ENCODE measurements at places on chromosomes 2 and 18.

DNA sequence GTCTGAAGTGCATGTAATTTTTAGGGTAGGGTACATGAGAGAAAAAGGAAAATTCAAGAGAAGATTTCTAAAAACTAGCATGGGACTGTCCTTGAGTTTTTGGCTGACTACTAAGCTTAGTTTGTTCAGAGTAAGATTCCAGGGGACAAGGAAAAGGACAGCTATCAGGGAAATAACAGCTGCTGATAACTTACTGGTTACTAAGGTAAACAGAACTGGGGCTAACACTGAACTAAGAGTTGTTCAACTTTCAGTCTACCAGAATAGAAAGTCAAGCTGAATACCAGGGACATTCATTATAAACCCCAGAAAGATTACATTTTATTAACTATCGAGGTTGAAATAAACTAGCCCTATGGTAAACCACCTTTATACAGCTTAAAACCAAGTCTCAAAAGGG lies 261.8 kb upstream of the CYRIA start:
- no peak for DNase-seq

DNA sequence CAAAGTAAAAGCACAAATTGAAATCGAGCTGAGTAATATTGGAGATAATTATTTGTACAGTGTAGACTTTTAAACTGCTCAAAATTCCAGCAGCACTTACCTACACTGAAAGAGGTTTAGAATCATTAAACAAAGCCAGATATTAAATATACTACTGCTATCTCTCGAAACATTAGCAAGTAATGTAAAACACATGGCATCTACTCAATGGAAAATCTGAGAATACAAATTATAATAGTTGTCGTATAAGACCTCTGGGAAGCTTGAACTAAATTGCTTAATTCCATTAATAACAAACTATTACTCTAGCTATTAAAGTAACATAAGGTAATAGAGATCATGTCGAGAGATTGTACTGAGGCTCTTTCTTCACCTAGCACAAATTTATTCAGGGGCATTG lies 108.9 kb downstream of the KLHL29 start:
- no peak for DNase-seq

DNA sequence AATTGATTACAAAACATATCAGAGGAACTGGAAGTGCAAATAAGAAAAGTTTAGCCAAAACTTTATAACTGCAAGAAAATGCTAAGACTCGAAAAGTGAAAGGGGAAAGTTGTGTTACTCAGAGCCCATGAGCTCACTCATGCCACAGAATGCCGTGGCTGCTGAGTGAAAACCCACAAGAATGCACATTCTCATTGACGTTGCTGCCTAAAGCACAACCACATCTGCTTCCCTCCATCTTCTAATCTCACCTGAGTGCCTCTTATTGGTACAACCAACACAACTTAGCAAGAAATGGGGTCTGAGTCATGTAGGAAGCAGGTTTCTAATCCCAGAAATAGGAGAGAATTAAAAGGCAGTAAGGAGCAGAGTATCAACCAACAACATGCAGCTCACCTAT lies 259.7 kb downstream of the LNPK start:
- DNase-seq, result peak; percentile 20

- DNase-seq, result no peak
These were observed 43.4 kb downstream of the ITGB6 start for GRCh38 chr2:160156665-160157064.

GRCh38 chr18:56487801-56488200 lies 150.6 kb downstream of the TXNL1 start:
- no peak for DNase-seq

GRCh38 chr2:86661333-86661732 lies 37.7 kb upstream of the RNF103 start:
- peak; percentile 9 for DNase-seq

- DNase-seq, result peak; percentile 40
These were observed 19.3 kb downstream of the RBMS1 start for GRCh38 chr2:160474319-160474645.

- peak; percentile 44 for DNase-seq
These were observed 716 bp upstream of the SLC39A10 start for GRCh38 chr2:195656161-195656858.

GRCh38 chr2:96396602-96397001 lies 61.0 kb downstream of the NCAPH start:
- DNase-seq, result no peak

GRCh38 chr18:23071285-23071684 lies 64.0 kb upstream of the CABLES1 start:
- no peak for DNase-seq

DNA sequence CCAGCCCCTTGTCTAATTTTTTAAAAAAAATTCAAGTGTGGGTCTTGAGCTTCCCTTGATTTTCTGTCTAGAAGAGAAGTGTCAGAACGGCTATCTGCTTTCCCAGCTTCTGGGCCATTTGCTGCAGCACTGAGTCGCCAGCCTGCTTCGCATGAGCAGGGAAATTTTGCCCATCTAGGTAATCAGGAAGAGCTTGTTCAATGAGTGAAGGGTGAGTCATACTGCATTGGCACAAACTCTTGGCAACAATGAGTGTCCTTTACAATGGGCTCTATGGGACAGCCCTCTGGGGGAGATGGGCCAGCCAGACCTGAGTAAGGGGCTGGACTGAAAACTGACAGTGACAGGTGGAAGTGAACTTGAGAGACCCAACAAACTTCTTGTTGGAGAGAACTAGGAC lies 2.4 kb upstream of the RNF144A start:
- no peak for DNase-seq

GRCh38 chr2:135679125-135679524 lies 62.5 kb upstream of the UBXN4 start:
- no peak for DNase-seq

DNA sequence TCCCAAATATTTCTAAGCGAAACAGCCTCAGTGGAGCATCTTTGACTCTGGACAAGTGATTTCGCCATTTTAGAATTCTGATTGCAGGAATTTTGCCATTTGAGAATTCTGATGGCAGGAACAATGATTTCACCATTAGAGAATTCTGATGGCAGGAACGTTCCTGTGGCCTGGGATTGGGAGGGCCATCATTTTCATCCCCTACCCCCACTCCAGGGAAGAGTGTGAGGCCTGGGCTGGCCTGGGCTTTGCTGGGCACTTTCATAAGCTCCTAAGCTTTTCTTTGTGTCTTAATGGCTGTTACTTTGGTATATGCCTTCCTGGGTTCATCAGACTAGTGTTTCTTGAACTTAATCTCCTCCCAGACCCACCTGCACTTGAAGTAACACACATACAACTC lies 129.3 kb upstream of the EPAS1 start:
- DNase-seq, result no peak

DNA sequence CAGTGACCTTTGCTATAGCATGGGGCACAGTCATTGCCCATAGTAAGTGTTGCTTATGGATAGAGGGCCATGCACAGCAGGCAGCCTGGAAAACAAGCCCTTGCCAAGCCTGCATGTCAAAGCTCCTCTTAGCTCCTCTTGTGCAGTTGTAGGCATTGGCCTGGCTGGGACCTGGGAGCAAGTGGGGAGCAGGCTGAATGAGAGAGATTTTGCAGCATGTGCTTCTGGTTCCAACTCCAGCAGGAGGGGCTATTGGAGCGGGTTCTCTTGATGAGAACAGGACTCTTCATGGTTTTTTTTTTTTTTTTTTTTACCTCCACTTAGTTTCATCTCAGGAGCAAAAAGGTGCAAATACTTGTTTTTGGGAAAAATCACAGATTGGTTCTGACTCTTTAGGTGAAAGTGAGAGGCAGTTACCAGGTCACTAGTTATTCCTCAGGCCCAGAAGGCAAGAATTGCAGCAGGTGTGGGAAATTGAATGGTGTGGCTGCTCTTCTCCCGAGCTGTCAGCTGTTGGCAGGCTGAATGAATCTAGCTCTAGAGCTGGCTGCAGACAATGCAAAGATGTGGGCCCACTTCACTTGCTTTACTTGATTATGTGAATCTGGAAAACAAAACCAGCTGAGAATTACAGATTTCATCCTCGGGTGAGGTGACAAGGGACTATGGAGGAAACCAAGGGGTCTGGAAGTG lies 95.9 kb downstream of the MAP4K4 start:
- DNase-seq, result peak; percentile 32

DNA sequence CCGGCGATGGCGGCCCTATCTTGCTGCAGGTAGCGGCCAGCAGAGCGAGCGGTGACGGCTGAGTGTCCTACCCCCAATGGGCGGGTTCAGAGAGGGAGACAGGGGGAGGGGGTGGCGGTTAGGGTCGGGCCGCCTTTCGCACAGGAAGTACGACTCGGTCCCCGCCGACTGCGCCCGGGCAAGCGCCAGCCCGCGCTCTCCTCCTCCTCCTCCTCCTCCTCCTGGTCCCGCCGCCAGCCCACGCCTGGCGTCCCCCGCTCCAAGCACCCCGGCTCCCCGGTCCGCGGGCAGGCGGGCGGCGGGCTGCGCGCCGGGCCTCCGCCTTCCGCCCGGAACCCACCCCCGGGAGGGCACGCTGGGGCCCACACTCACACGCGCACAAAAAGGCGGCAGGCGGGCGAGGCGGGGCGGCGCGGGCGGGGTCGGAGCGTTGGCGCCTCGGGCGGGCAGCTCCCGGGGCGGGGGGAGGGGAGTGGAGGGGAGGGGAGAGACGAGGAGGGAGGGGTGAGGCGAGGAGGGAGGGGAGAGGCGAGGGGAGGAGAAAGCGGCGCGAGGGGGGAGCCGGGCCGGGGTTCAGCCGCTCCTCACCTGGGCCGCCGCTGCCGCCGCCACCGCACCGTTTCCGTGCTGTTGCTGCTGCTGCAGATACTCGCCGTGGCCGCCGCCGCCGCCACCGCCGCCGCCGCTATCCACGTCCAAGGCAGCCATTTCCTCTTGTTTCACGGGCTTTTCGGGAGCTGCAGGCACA lies 1.2 kb downstream of the SP3 start:
- peak; percentile 90 for DNase-seq

DNA sequence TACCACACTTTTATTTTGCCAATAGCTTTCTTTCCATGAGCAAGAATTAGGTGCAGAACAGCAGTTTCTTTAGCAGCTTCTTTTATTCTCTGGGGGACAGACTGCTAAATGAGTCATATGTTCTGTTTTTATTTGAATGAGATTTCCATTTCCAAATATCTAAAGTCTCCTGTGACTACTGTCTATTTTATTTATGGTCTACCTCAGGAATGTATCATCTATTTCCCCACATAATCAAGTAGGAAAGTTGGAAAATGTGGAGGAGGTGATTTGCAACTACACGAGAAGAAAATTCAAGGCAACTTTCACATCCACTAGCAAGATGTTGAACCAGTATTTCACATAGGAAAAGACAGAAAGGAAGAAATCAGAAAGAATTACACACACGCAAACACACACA lies 139.9 kb upstream of the MEX3C start:
- no peak for DNase-seq

DNA sequence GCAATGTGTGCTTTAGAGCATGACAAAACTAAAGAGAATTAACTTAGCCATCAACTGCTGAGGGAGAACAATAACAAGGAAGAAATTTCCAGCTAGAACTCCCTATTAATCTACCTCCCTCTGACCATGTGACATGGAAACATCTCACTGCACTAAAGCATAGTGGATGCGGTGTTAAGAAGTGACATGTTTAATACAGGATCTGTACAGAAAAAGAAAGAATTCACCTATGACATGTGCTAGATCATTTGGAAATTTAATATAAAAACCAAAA lies 202.3 kb upstream of the KLHL14 start:
- no peak for DNase-seq

- DNase-seq, result no peak
These were observed 37.7 kb downstream of the NFATC1 start for GRCh38 chr18:79433431-79433830.

GRCh38 chr2:196481324-196481697 lies 158.2 kb upstream of the CCDC150 start:
- peak; percentile 44 for DNase-seq

- no peak for DNase-seq
These were observed 30.9 kb downstream of the METTL21A start for GRCh38 chr2:207594264-207594663.

DNA sequence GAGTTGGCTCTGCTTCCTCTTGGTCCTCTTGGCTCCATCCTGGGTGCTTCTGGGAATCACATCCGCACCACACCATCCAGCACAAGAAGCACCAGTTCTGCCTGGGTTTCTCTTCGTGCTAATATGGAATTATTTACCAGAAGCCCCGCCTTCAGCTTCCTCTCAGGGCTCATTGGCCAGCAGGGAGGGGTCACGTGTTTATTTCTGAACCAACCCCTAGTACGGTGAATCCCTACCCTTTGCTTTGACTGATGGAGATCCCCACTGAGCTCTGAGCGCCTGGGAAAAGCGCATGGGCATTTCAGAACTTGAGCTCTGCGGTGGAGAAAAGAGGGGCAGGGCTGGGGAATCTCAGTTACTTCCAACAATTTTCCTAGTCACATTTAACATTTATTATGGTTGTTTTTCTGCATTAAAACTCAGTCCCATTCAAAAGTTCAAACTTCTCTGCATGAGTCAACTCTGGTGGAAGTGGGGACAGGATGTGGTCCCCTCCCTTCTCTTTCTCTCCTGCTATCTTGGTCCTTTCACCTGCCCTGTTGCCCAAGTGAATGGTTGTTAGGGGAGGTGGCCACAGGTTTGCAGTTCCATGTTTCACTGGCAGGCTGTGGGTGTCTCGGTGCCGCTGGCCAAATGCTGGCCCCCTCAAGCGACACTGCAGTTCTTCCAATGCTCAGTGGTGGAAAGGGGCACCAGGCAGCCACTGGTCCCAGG lies 76.4 kb upstream of the TTC39C start:
- no peak for DNase-seq

DNA sequence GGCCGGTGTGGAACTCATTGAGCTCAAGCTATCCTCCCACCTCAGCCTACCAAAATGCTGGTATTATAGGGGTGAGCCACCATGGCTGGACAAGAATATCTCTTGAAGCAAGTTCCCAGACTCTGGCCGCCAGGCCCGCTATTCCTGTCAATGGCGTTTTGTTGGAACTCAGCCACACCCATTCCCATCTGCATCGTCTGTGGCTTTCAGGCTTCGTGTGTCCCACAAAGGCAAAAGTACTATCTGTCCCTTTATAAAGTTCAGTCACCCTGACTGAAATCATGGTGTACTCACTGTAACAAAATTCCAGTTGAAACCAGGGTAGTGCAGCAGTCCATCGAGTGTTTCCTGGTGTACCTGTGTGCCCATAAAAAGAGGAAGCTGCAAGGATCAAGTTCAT lies 96.7 kb downstream of the SH3BP4 start:
- DNase-seq, result no peak

DNA sequence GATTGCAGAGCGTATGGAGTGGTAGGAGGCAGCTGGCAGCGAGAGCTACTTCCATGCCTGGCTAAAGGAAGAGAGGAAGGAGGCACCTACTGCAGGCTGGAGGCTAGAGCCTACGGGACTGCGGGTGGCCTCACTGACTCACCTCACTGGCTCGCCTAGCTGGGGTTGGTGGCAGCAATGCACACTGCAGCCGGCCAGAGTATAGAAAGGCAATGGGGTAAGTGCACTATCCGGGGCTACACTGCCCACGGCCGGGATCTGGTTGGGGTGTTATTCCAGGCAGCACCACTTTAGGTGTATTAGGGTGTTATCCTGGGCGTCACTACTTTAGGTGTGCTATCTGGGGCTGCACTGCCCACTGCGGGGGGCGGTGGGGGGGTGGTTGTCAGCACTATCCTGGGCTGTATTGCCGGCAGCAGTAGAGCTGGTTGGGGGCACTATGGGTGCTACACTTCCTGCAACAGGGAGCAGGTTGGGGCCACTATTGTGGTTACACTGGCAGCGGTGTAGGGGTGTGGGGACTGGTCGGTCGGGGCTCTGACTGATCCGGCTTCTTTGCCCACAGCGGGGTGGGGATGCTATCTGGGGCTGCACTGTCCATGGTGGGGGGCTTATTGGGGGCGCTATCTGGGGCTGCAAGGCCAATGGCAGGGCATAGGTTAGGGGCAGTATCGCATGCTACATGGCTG lies 33.3 kb upstream of the ANKRD62 start:
- no peak for DNase-seq

All from SJCRH30 (cell line).